ENCODE measurements at places on chromosomes 1 and 21.
A peak's percentile ranks its signal among the peaks of the same experiment; 100 is the strongest.

DNA sequence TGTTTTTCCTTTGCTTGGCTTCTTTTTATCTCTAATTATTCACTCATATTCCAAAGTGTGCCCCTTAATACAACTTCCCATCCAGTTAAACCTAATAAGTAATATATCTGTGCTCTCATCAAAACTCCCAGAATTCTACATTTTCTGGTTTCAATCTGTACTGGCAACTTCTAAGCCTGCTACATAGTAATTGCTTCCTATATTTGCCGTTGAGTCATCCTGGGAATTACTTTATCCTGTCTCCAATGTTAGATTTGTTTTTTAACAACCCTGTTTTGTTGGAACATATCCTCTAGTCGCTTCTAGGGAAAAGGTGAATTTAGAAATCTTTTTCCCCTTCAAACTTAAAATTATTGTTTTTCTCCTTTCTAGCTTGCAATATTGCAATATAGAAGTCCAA, 620.5 kb upstream of the PKN2 start:
- no peak for DNase-seq

- DNase-seq, result no peak
Measured at GRCh38 chr1:42259059-42259738, 75.8 kb downstream of the FOXJ3 start.

GRCh38 chr1:208432346-208432745, 188.2 kb upstream of the PLXNA2 start:
- DNase-seq, result no peak

- no peak for DNase-seq
Measured at GRCh38 chr1:167627615-167627864, 2.5 kb upstream of the RCSD1 start.

DNA sequence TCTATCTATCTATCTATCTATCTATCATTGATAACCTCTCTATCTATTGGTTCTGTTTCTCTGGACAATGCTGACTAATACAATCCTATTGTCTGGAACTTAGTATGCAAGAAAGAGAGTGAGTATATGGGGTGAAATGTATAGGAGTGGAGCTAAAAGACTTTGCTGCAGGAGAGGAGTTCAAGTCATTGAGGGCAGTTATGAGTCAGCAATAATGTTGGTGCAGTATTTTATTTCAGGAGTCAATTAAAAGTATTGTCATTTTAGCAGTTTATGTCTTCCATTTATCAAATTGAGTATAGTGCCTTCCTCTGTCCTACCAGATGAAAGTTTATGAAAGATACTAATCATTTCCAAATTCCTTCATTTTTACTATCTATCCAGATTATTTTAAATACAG, 55.8 kb downstream of the MAP3K7CL start:
- DNase-seq, result no peak

GRCh38 chr1:230086151-230086550, 19.1 kb downstream of the GALNT2 start:
- DNase-seq, result no peak

GRCh38 chr1:96596226-96596922, 125.2 kb upstream of the PTBP2 start:
- DNase-seq, result peak; percentile 7

DNA sequence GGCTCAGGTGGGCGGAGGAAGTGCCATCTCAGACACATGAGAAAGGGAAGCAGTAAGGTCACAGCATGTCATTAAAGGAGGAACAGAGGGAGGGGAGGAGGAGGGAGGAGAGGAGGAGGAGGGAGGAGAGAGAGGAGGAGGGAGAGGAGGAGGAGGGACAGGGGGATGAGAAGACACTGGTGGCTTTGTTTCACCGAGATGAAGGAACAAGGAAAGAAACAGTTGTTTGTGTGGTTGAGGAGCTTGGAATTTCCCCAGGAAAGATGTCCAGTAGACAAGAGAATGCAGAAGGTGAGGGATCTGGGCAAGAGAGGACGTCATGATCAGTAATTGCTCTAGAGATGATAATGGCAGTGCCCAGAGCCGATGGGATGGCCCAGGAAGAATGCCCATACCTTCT, 97.7 kb downstream of the AJAP1 start:
- DNase-seq, result no peak

- DNase-seq, result no peak
Measured at GRCh38 chr1:64473367-64473766, 3.4 kb downstream of the CACHD1 start.

DNA sequence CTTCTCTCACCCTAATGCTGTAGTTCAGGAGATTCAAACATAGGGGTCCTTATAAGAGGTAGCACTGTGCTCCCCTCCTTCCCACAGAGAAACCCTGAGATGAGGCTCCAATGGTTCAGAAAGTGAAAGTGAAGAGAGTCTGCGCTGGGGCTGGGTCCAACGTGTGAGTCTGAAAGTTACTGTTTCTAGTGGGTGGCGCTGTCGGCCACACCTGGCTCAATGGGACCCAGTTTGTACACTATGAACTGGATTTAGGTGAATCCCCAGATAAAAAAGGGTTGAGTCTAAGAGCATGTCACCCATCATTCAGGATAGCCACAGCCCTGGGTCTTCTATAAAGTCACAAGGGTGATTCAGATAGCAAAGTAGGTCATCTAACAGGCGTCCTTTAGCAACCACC, 2.8 kb downstream of the SMCP start:
- no peak for DNase-seq

DNA sequence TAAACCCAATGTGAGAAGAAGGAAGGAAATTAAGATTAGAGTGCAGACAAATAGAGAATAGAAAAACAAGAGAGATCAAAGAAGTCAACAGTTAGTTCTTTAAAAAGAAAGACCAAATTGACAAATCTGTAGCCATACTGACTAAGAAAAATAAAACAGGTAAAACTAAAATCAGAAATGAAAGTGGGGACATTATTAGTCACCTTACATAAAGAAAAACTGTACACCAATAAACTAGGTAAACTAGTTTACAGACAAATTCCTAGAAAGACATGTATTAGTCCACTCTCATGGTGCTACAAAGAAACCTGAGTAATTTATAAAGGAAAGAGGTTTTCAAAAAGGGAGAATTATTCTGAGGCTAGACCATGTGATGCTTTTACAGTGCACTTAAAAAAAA, 22.3 kb downstream of the BLZF1 start:
- no peak for DNase-seq

GRCh38 chr1:21865609-21865942, 53.5 kb downstream of the LDLRAD2 start:
- no peak for DNase-seq

- no peak for DNase-seq
Measured at GRCh38 chr21:40049031-40049930, 182.0 kb downstream of the PCP4 start.

DNA sequence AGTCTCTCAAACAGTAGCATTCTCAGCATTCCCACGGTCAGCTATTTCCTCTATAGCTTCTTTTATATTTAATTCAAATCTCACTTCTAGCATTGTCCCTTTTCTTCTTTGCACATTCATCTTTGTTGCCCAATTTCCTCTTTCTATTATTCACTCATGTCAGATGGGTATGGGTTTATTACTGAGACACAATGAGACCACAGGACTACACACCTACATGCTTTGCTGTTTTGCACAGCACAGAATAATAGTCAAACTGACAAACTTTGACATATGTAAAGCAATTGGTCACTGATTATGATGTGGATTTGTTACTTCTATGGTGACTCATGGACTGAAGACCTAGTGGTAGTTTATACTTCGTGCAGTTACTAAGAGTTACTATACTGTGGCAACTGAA, 5.8 kb upstream of the CD1C start:
- DNase-seq, result no peak

GRCh38 chr1:197675583-197676208, 99.6 kb downstream of the DENND1B start:
- DNase-seq, result no peak

GRCh38 chr21:45858180-45858579, 123.4 kb upstream of the COL6A1 start:
- DNase-seq, result no peak

- no peak for DNase-seq
Measured at GRCh38 chr1:71043065-71043464, 4.6 kb downstream of the PTGER3 start.
